ENCODE measurements at places on chromosomes 11 and 22.

DNA sequence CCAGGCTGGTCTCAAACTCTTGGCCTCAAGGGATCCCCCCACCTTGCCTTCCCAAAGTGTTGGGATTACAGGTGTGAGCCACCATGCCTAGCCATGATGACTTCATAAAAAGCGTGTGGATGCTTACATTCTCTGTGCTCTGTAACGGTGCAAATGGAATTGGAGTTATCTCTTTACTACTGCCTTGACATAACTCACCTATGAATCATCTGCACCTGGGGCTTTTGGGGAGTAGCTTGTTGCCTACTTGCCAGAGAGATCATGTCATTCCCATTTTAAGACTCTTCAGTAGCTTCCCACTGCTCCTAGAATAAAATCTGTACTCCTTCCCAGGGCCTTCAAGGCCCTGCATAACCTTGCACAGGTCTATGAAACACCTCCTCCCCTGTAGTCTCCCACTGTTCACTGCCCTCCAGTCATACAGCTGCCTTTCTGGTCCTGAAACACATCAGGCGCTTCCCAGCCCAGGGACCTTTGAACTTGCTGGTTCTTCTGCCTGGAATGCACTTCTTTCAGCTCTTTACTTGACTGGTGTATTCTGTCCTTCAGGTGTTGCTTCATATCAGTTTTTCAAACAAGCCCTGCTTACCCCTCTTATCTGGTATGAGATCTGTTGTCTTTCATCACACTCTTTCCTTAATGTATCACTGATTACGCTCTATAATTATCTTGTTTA, 19.6 kb upstream of the MOGAT2 start:
- DNase-seq, result no peak

DNA sequence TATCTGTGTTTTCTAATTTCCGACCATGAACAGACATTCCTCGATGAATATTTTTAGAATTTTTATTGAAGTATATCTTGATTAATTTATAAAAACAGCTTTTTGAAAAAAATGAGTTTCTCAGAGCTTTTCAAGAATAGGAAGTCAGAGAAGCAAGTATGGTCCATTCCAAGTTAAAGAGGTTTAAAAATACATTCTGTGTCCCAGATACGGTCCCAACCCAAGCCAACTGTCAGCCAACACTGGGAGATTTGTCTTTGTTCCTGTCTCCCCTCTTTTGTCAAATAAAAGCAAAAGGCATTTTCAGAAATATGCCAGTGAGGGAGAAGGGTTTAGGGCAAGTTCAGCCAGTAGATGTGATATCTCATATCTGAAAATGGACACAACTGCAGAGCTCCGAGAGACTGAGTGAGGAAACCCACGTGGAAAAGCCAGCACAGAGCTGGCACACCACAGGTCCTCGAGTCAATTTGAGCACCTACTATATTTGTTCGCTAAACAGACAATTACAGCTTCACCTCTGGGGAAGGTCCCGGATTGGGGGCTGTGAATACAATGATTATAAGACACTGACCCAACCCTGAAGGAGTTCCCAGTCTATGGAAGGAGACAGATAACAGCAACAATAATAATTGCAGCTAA, 59.8 kb downstream of the C11orf91 start:
- no peak for DNase-seq

DNA sequence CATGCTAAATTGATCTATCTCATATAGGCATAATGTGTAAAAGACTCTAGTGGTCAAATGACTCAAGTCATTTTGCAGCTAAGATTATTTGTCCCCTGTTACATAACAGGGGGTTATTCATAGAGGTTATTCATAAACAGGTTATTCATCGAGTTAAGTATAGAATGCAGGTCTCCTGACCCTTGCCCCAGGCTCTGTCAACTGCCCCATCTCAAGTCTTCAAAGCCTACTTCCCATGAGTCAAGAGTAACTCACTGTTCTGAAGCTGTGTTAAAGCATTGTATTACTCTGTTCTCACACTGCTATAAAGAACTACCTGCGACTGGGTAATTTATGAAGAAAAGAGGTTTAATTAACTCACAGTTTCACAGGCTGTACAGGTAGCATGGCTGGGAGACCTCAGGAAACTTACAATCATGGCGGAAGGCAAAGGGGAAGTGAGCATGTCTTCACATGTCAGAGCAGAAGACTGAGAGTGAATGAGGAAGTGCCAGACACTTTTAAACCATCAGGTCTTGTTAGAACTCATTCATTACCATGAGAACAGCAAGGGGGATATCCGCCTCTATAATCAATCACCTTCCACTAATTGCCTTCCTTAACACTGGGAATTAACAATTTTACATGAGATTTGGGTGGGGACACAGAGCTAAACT, 226.2 kb upstream of the BLID start:
- DNase-seq, result no peak

DNA sequence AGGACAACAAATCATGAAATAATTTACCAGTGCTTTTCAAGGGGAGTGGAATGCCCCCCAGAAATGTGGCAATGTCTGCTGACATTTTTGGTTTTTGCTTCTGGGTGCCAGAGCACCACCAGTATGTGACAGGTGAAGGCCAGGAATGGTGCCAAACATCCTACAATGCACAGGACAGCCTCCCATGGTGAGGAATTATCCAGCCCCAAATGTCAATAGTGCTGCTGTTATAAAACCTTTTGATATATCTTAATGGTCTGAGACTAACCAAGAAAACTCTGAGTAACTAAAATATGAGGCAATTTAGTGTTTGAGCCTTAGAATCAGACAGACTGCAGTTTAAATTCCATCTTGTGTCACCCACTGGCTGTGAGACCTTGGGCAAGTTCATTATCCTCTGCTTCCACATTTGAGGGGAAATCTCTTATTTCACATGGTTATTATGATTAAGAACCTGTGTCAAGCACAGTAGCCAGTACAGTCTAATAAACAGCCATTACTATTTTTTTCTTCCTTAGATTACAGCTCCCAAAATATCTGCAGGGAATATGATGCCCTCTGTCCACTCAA, 69.5 kb downstream of the AMBRA1 start:
- no peak for DNase-seq

DNA sequence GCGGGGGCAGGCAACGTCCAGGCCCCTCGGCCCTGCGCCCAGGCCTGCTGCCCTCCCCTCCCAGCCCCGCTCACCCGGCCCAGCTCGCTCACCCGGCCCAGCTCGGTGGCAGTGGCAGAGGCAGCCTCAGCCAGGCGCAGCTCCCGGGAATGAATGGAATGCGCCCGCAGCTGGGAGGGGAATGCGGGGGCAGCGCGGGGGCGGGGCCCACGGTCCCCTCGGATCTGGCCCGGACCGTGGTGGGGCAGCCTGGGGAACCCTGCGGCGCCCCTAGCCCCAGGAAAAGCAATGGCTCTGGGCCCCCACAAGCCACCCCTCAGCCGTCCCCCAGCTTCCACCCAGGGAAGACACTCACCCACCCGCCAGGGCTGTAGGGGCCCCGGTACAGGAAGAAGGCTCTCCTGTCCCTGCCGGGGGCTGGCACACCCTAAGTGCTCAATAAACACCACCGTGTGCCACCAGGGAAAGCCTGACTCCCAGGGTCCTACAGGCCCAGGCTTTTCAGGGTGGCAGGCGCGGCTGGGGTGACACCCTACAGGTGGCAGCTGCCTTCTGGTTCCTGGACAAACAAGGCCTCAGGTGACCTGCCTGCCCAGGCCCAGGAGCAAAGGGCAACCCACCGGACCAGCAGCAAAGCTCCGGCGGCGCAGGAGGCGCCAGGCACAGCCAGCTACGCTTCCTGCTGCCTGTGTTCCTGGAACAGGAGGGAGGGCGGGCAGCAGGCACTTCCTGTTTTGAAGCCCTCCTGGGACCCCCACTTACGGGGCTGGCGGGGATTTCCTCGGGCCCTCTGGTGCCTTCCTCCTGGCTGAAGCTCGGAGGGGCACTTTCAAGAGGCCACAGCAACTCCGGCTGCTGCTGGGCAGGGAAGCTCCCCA, 13.8 kb downstream of the PLXNB2 start:
- no peak for DNase-seq

- DNase-seq, result no peak
Observed at GRCh38 chr22:43431808-43432554, 20.2 kb downstream of the MPPED1 start.

GRCh38 chr11:74460481-74461154, 6.7 kb downstream of the KCNE3 start:
- peak; percentile 4 for DNase-seq

DNA sequence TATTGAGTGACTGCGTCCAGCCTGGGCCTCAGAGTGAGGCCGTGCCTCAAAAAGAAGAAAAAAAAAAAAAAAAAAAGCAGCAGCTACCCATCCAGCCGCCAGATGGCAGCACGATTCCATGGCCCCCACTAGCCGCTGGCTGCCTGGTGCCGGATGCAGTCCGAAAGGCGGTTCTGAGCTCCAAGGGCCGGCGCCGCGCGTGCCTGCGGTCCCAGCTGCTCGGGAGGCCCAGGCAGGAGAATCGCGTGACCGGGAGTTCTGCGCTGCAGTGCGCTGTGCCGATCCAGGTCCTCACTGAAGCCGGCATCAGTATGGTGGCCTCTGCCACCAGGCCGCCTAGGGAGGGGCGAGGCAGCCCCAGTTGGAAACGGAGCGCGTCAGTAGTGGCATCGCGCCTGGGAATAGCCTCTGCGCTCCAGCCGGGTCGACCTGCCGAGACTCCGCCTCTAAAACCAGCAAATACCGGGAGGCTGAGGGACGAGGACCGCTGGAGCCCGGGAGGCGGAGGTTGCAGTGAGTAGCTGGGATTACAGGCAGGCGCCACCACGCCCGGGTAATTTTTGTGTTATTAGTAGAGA, 19.3 kb downstream of the SCARF2 start:
- peak; percentile 79 for DNase-seq

All from activated CD4-positive, alpha-beta T cell treated with anti-CD3 and anti-CD28 coated beads, Interleukin-2, Interleukin-6, amounts not matched to agents 100 ng/mL and 50 ng/mL, durations not matched to agents 16 hours and 8 hours (primary cell).